Activated effector memory CD4-positive, alpha-beta T cell treated with anti-CD3 and anti-CD28 coated beads, Interleukin-2, amount 50 U/mL, for 16 hours (primary cell): ENCODE measurements at places on chromosomes 3 and 15.

GRCh38 chr15:71362556-71362955 is 247.3 kb downstream of the THSD4 start:
- no peak for DNase-seq

GRCh38 chr15:85406916-85407315 is 26.5 kb downstream of the AKAP13 start:
- no peak for DNase-seq

DNA sequence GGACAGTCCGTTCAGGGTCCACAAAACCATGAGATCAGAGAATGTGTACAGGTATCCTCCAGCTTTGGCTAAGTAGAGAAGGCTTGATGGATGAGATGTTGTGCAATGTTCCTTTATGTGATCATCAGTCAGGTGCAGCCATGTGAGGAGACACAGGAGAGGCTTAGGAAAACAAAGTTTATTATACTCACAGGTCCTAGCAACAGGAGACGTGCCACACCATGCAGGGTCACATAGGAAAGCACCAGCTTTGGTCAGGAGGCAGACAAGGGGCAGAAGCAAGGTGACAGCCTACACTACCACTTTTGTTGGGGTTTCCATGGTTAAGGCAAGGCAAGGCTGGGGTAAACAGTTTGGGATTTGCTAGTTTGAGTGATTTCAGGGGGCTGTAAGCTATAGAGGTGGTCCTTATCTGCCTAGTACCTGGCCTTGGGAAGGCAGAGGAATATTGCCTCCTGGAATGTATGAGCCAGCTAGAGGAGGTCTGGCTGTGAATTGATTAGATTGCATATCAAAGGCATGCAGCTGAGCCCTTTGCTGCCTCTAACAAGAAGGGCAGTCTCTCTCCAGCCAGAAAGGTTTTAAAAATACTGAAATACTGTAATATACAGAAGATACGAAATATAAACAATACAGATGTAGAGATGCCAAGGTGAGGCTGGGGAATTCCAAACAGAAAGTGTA is 248.6 kb downstream of the RYR3 start:
- DNase-seq: no peak

GRCh38 chr3:59791774-59792308 is 742.0 kb upstream of the CFAP20DC start:
- DNase-seq: no peak

- no peak for DNase-seq
Measured at GRCh38 chr3:186967686-186968085, 37.4 kb downstream of the ST6GAL1 start.

GRCh38 chr3:123111640-123112039 is 44.8 kb downstream of the PDIA5 start:
- no peak for DNase-seq

- DNase-seq: no peak
Measured at GRCh38 chr15:58292751-58293175, 139.0 kb upstream of the LIPC start.

GRCh38 chr3:151384741-151385174 is at the start of gene P2RY12:
TSS of gene P2RY12 (minus strand) at chr3:151384753. CDS start at chr3:151338845, 45,908 bp downstream.
- DNase-seq: no peak

- DNase-seq: no peak
Measured at GRCh38 chr3:188946351-188947240, 225.2 kb upstream of the TPRG1 start.

DNA sequence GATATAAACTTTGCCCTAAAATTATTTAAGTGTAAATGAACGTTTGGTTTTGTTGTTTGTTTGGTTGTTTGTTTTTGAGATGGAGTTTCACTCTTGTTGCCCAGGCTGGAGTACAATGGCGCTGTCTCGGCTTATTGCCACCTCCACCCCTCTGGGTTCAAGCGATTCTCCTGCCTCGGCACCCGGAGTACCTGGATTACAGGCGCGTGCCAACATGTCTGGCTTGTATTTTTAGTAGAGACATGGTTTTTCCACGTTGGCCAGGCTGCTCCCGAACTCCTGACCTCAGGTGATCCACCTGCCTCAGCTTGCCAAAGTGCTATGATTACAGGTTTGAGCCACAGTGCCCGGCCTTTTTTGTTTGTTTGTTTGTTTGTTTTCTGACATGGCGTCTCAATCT is 87.9 kb upstream of the CHD2 start:
- DNase-seq: no peak

GRCh38 chr3:24483873-24484272 is 10.8 kb downstream of the THRB start:
- DNase-seq: no peak

GRCh38 chr3:42805141-42805821 is 991 bp upstream of the HIGD1A start:
- no peak for DNase-seq

GRCh38 chr3:162441716-162442115 is 945.1 kb downstream of the OTOL1 start:
- no peak for DNase-seq

- no peak for DNase-seq
Measured at GRCh38 chr15:78663703-78664102, 22.7 kb upstream of the CHRNB4 start.

- DNase-seq: no peak
Measured at GRCh38 chr3:183533412-183534132, 21.9 kb downstream of the KLHL6 start.

DNA sequence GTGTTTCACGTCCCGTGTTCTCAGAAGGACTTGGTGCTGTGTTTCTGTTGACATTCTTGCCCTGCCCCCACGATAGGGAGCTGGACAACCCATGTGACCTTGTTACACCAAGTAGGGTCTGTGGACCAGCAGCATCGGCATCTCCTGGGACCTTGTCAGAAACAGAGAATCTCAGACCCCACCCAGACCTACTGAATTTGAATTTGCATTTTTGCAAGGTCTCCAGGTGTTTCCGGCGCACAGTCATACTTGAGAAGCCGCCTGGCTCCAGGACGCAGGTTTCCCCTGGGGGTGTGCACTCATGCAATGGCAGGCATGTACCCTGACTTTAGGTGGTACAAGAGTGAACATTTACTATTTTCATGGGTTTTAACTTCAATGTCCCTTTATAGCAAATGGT is 117.9 kb downstream of the TLE3 start:
- no peak for DNase-seq

DNA sequence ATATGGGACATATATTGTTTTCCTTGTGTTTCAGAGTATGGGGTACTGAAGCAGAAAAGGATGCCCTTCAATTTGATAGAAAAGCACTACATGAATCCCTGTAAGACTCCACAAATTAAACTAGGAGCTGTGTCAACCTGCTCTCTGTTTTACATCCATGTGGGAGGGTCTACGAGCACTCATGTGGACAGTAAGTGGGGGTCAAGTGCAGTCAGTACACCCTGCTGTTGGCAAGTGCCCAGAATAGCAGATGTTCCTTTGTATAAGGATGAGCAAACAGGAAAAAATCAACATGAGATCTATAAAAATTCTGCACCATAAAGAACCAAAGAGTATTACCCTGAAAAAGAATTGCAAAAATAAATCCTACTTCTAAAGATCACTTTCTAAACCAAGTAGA is 659.9 kb downstream of the SI start:
- DNase-seq: no peak

- DNase-seq: peak; percentile 54
Measured at GRCh38 chr15:70034596-70034995, 63.1 kb downstream of the TLE3 start.

DNA sequence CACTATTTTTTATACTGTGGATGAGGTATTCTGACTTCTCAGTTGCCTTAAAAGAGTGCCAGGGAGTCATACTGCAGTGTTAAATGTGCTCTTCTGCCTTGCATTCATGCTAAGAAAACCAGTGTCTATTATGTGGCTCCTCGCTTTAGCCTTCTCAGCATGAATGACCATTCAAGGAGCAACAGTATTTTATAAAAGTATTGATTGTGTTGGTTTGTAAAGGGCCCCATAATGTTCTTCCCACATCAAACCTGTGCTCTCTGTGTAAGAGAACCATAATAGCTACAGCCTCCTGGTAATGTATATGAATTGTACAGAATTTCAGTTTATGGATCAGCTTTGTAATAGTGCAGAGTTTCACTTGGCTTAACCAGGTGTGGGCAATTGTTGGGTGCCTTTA is 316.4 kb downstream of the CNTN4 start:
- no peak for DNase-seq

- DNase-seq: peak; percentile 42
Measured at GRCh38 chr15:68204776-68205557, at the start of gene CALML4. TSS of gene CALML4 (minus strand) at chr15:68205332. CDS start at chr15:68205247, 85 bp downstream.

DNA sequence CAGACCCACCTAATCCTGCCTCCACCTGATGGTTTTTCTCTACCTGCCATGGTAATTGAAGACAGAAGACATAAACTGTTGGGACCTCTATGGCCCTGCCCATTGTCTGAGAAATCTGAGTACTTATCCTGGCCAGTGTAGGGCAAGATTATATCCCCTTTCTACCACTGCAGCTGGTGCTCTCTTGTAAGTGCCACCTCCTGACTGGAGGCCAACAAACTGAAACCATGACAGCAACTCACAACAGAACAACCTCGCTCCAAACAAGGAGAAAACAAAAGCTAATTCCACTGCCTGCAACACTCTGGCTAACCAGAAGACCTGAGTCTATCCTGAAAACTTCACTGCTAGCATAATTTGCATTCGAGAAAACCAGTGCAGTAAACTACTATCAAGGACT is 82.9 kb downstream of the CLDN1 start:
- DNase-seq: no peak

DNA sequence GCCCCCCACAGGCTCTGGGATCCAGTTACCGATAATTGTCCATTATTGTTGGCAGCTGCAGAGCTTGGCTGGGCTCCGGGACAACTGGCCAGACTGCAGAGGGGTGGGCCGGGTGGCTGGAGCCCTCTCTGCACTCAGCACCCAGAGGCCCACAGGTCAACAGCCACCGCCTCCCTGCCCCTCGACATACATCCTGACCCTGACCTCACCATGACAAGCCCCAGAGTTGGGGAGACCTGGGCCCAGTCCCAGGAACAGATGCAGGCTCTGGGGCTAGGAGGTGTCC is 22.4 kb downstream of the PTH1R start:
- DNase-seq: no peak

GRCh38 chr15:57082054-57082728 is 163.7 kb downstream of the TCF12 start:
- DNase-seq: no peak

DNA sequence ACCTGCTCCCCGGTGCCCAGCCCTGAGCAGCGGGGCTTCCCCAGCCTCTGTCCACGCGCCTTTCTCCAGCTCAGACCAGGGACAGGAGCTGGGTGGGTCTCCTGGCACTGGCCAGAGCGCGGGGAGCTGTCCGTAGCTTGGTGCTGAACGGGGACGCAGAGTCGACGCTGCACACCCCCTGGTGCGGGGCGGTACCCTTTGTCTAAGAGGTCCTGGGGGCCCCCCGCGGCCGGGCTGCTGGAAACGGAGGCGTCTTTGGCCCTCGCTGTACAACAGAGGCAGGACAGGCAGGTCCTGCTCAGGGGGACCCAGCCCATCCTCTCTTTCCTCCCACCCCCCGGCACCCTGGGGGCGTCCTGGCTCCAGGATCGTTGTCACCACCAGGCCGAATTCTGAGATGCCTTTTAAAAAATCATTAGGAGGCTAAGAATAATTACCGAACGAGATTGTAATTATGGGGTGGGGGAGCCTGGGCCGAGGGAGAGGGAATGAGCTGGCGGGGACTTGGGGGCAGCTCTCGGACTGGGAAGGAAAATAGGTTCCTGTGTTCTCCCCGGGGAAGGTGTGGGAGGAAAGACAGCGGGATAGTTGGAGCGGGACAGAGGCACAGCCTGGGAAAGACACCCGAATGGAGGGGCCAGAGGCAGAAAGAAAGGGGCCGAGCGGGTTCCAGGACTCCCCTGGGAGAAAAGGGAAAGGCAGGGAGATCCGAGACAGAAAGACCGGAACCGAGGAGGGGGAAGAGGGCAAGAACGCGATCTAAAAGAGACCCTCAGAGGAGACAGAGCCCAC is 4.1 kb upstream of the SKOR1 start:
- DNase-seq: no peak

DNA sequence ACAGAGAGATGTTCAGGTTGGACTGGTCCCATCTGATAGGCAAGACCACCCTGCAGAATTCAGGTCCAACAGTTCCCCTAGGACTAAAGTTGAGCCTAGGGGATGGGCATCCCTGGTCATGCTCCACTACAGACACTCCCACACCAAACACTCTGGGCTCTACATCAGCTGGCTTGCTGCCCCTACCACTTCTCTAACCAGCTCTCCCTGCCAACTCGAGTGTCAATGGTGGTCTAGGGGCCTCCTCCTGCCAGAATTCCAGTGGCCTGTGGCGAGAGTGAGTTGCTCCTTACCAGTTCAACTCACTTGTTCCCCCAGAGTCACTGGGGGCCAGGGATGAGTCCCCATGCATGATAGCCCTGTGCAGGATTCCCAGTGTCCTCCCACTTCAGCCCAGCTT is 316.2 kb upstream of the PPP2R3A start:
- no peak for DNase-seq

GRCh38 chr3:14569474-14570000 is 29.4 kb upstream of the GRIP2 start:
- no peak for DNase-seq

DNA sequence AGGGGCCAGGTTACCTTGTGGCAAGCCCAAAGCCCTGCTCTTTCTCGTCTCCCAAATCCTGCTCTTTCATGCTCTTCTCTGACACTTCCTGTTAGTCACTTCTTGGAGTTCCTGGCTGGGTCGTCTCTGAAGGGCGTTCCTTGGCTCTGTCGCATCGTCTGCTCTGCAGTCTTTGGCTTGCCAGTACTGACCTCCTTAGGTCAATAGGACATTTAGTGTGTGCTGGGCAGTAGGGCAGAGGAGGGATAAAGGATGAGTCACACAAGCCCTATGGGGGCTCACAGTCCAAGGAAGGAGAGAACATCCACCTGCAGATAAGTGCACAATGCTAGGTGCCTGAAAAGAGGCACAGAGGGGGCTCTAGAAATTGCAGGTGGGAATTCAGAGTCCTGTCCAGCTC is 87.5 kb downstream of the FAM43A start:
- DNase-seq: no peak

DNA sequence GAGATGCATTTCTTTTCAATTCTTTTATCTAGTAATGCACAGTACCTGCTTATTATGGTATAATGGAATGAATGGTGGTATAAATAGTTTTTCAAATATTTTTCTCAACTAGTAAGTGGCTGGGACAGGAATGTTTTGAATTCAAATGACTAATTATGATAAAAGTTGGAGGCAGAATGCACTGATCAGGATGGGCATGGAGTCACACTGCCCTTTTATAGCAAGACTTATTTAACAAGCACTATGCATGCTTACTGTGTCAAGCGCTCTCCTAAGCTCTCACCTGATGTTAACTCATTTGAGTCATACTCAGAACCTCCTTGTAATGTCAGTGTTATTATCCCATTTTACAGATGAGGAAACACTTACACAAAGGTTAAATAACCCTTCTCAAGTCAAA is 221.8 kb downstream of the FEZF2 start:
- no peak for DNase-seq

- no peak for DNase-seq
Measured at GRCh38 chr3:184751204-184752040, 39.6 kb upstream of the MAGEF1 start.

GRCh38 chr15:61038387-61038786 is 190.7 kb downstream of the RORA start:
- no peak for DNase-seq
